ENCODE measurements at places on chromosomes 12 and 14. TPM values are rescaled to one million over a fixed set of nuclear protein-coding genes. Genes with fewer than 3 reads are reported as not detected.

- DNase-seq, result no peak
Measured at GRCh38 chr14:55893705-55894104, 224.5 kb upstream of the PELI2 start.

DNA sequence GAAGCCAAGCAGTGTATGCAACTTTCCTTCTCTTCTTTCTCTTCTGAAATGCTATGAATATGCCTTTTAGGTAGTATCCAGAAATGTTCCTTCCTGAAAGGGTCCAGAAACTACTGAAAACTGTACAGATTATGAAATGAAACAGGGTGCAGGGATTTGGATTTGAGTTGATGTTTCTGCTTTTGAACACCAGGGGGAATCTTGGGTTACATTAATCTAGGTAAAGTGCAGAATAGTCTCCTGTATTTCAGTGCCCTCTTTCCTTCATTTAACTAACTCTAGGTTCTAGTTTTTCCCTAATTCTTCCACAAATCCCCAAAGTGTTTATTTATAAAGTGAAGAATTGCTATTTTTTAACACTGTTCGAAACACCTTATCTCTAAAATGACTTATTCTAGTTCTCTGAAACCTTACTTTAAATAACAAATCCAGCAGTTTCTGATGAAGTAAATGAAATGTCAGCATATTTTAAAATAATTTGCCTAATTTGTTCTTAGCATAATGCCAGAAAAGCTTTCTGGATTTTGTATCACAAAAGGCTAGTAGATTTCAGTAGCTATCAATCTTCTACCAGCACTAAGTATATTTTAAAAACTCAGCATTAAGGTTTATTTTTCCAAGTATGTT is 111.9 kb downstream of the LRRK2 start:
- no peak for DNase-seq

GRCh38 chr14:22384167-22384549 is 204.9 kb downstream of the DAD1 start:
- no peak for DNase-seq

- no peak for DNase-seq
Measured at GRCh38 chr14:89621791-89622638, 205.0 kb upstream of the FOXN3 start.

Gene KCNC2
- total RNA-seq, result not detected

DNA sequence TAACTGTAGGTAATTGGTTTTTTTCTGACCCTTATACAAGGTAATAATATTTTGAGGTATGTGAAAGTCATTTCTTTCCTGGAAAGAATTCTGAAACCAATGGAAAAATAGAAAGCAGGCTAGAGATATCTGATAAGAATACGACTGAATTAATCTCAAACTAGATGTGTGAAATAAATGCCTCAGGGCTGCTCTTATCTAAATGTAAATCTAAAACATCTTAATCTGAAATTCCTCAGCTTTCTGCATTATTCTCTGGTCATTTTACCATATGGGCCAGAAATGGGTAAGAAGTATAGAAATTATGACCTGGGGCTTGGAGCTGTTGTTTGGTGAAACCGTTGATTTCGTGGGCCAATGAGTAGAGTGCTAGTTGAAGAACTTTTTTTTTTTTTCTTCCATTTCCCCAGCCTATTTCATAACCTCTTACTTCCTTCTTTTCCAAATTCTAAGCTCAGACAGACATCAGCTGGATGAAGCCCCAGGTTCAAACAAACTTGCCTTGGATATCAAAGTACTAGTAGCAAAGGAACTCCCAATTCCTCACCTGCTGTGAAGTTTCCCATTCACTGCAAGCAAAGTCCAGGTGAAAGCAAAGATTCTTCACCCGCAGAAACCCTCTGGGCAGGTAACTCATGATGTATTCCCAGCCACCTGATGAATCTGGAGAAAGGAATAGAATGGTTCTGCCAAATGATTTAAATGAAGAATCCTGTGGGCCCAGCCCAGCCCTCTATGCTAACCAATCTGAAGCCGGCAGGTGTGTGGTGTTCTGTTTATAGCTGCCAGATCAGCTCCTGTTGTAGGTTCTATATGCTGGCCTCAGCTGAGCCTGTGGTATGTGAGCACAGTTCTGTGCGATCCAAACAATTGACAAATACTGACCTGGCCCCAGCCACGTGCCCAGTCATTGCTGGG is 9.7 kb upstream of the FOS start:
- DNase-seq, result no peak

Gene SLC25A47
- not detected for total RNA-seq

Gene SOAT2
- total RNA-seq, result 0.42 TPM

DNA sequence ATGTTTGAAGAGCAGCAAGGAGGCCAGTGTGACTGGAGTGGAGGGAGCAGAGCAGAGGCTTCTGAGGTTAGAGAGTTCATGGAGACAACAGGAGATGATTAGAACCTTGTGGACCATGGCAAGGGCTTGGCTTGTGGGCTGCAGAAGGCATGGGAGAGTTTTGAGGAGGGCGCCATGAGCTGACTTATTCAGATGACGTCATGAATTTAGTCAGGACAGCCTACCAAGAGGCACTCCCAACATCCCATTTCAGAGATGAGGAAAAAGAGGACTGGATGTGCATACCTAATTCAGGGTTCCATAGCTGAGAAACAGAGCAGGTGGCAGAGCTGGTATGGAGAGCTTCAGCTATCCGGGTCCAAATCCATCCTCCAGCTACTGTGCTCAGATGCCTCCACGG is 101.8 kb downstream of the PLXNC1 start:
- DNase-seq, result no peak

Gene DEPDC4
- total RNA-seq, result 0.38 TPM
